Activated T-cell treated with anti-CD3 and anti-CD28 coated beads for 4 hours (primary cell): ENCODE measurements at places on chromosomes 6 and 20.

- no peak for DNase-seq
Observed at GRCh38 chr6:168333039-168333438, 13.5 kb upstream of the DACT2 start.

DNA sequence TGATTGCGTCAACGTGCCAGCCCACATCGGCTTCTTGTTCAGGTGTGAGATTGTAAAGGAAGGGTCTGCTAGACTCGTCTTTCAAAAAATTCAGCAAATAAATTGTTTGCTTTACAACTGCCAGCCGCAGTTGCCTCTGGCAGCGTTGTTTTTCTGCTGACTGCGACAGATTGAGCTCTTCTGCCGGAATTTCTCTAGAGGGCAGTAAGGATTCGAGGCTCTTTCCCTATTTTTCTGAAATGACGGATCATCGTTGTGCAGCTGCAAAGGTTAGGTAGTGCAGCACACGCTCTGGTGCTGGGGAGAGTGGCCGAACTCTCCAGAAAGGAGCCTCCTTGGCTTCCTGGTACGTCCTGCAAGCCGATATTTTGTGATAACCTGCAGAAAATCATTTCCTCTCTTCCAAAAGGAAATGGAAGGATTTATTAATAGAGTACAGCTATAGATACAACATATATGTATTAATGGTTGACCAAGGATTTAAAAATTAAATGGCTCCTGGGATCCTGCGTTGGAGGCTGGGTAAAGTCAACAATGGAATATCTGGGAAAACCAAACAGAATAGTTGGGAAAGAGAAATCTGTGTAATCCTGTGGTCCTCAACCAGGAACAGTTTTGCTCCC lies 121.9 kb upstream of the ZFP64 start:
- DNase-seq, result no peak

- DNase-seq, result no peak
Observed at GRCh38 chr6:52877168-52877567, 32.3 kb downstream of the GSTA3 start.

DNA sequence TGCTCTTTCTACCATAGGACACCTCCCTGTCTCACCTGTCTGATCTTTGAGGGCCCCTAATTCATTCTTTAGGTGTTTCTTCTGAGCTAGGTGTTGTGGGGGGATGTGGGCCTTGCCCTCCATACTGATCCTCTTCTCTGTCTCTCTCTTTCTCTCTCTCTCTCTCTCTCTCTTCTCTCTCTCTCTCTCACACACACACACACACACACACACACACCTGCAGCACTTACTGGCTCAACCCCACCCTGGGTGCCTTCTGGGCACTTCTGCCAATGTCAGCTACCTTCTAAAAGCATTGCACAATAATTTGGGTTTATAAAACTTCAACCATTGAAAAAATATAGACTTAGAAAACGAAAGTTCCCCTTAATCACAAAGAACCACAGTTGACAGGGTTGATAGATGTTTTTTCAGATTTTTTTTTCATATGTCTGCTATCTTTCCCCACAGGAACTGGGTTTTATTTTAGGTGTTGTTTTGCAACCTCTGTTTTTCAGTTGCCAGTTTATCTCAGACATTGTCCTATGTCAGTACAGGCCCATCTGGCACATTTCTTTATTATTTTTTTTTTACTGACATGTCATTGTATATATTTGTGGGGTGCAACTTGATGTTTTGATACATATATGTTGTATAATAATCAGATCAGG lies 28.1 kb downstream of the PKIG start:
- no peak for DNase-seq

GRCh38 chr6:116105247-116105646 lies 4.6 kb downstream of the NT5DC1 start:
- no peak for DNase-seq

- no peak for DNase-seq
Observed at GRCh38 chr6:97205966-97206365, 77.0 kb downstream of the MMS22L start.

- no peak for DNase-seq
Observed at GRCh38 chr20:63132131-63132714, 83.7 kb downstream of the YTHDF1 start.

DNA sequence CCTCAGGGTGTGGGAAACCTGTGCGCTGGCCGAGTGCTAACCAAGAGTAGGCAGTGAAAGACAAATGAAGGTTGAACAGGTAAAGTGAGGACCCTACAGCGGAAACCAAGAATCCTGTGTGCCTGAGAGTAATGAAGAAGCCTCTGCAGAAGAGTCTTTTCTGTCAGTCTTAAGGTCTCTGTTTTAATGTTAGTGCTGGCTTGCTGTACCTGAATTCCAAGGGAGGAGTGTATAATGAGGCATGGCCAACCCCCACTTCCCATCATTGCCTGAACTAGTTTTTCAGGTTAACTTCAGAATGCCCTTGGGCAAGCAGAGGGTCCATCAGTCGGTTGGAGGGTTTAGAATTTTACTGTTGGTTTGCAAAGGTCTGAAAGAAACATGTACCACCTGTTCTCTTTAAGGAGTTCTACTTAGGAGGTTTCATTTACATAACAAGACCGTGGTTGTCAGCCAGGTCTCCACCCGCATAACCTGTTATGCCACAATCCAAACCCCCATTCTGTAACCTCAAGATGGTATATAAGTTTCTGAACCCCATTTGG lies 589 bp upstream of the PDCD2 start:
- DNase-seq, result no peak

GRCh38 chr20:33160681-33161080 lies 7.3 kb upstream of the BPIFA2 start:
- DNase-seq, result no peak

GRCh38 chr6:135008072-135008940 lies 46.3 kb downstream of the HBS1L start:
- no peak for DNase-seq

- DNase-seq, result no peak
Observed at GRCh38 chr6:159463119-159463829, 229.8 kb downstream of the SOD2 start.

DNA sequence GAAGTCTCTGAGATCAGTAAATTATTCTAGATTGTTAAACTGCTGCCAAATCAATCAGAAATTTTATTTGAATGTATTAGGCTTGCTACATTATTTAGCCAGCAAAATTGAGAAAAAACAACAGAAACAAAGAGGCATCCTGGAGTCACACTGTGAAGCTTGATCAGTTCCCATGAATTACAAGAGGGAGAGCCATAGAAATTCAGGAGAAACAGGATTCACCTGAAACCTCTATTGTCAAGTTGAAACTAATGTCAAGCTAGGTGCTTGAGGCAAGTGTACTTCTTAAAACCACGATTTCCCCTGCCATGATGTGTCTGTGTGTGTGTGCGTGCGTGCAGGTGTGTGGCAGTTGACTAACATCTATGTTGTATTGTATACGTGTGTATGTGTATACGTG lies 439.1 kb upstream of the NOX3 start:
- no peak for DNase-seq

- no peak for DNase-seq
Observed at GRCh38 chr6:18451756-18452155, 64.6 kb downstream of the RNF144B start.

- DNase-seq, result no peak
Observed at GRCh38 chr6:13794184-13794583, 20.2 kb downstream of the MCUR1 start.

DNA sequence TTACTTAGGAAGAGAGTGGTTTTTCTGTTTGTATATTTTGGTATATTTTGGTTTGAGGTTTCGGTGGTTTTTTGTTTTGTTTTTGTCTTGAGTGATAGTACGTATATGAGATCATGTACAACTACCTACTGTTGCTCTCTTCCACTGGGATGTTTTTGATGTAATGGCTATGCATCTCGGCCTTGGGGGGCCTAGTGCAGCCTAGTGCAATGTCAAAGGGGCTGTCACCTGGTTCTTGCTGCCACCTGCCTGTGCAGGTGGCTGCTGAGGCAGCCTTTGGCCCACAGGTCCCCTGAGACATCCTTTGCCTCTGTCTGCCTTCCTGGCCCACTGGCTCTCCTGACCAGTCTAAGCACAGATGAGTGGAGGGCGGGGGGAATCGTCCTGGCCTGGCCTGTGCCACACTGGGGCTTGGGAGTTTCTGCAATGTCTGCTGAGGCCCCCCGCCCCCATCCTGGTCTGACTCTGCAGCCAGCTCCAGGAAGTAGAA lies 546.6 kb downstream of the CD83 start:
- DNase-seq, result no peak

GRCh38 chr20:61186771-61187472 lies 65.1 kb upstream of the CDH4 start:
- DNase-seq, result no peak

GRCh38 chr6:105357165-105357564 lies 45.7 kb downstream of the PREP start:
- DNase-seq, result no peak

- DNase-seq, result no peak
Observed at GRCh38 chr20:19945732-19946670, 71.2 kb upstream of the NAA20 start.

- DNase-seq, result no peak
Observed at GRCh38 chr6:71851214-71851613, 35.1 kb upstream of the RIMS1 start.

GRCh38 chr6:298233-299103 lies 6.2 kb downstream of the DUSP22 start:
- no peak for DNase-seq

DNA sequence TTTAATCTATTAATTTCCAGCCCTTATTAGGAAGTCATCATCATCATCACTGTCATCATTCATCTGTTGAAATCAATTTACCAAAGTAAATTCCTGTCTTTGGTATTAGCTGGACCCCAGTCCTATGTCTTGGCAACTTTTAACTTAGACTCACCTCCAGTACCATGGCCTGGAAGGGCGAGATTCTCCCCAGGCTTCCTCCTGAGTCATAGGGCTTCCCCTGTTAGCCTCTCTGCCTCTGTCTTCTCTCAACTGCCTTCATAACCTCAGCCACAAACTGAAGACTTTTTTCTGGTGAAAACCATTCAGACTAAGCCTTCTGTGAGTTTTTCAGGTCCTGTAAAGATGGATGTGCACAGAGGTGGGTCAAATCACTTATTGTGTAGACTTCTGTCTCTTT lies 95.0 kb downstream of the NKAIN2 start:
- DNase-seq, result no peak

- no peak for DNase-seq
Observed at GRCh38 chr6:150203871-150204545, 61.2 kb downstream of the PPP1R14C start.

GRCh38 chr6:64483956-64484499 lies 848.4 kb downstream of the PHF3 start:
- no peak for DNase-seq

GRCh38 chr6:166928644-166929541 lies 27.5 kb downstream of the RNASET2 start:
- DNase-seq, result no peak

- DNase-seq, result no peak
Observed at GRCh38 chr6:44133003-44133931, 5.9 kb downstream of the TMEM63B start.

DNA sequence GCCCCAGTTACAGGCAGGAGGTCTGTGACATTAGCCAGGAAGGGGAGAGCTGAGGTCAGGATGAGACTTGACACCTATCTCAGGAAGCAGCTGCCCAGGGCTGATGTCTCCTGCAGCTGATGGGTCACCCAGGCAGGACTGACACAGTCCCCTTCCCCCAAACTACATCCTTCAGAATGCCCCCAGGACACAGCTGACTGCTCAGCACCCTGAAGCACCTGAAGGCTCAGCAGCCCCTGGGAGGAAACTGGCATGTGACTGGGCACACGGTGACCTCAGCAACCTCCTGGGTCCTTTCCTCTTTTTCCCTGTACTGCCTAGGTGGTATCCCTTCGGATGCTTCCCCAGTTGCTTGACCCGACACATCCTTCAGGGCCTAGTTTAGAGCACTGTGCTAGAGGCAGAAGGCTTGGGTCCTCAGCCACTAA lies 1.9 kb downstream of the SDC4 start:
- no peak for DNase-seq

- DNase-seq, result no peak
Observed at GRCh38 chr20:63089051-63089907, 82.5 kb upstream of the BHLHE23 start.

- no peak for DNase-seq
Observed at GRCh38 chr6:158819977-158820622, 932 bp upstream of the EZR start.

DNA sequence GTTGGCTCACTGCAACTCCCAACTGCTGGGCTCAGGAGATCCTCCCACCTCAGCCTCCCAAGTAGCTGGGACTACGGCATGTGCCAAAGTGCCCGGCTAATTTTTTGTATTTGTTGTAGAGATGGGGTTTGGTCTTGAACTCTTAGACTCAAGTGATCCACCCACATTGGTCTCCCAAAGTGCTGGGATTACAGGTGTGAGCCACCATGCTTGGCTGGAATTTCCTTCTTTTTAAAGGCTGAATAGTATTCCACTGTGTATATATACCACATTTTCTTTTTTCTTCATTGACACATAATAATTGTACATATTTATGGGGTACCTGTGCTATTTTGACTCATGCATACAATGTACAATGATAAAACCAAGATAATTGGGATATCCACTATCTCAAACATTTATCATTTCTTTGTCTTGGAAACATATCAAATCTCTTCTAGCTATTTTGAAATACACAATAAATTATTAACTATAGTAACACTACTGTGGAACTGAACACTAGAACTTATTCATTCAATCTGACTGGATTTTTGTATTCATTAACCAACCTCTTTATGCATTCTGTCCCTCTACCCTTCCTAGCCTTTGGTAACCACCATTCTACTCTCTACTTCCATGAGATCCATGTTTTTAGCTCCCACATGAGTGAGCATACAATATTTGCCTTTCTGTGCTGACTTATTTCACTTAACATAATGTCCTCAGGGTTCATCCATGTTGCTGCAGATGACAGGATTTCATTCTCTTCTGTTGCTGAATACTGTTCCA lies 7.8 kb downstream of the MDC1 start:
- no peak for DNase-seq
